NCI-H748 treated with DMSO at 0.1 percent for 48 hours (cell line): ENCODE measurements at places on chromosomes 7 and 10.

DNA sequence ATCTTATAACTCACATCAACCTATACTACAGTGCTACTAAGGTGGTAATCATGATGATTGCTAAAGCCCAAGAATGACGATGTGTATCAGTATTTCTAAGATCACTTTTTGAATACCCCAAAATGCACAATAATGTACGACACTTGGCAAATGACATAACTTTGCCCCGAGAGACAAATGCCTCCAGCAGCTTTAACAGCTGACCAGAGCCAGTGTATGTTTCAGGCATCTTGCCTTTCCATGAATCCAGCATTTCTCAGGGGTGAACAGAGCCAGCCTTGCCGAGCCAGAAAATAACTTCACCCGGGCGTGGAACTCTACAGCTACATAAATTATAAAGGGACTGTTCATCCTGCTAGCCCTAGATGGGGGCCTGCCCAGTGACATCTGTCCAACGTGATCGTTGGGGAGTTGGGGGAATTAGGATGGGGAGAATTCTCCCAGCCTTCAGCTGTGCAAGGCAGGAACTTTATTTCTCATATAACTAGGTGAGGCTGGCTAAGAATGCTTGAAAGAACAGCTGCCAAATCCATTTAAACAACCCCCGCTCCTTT lies 1.8 kb downstream of the IGFBP3 start:
- DNase-seq, result no peak

- DNase-seq, result no peak
These were observed 179.3 kb upstream of the CSTF2T start for GRCh38 chr10:51878695-51879094.

DNA sequence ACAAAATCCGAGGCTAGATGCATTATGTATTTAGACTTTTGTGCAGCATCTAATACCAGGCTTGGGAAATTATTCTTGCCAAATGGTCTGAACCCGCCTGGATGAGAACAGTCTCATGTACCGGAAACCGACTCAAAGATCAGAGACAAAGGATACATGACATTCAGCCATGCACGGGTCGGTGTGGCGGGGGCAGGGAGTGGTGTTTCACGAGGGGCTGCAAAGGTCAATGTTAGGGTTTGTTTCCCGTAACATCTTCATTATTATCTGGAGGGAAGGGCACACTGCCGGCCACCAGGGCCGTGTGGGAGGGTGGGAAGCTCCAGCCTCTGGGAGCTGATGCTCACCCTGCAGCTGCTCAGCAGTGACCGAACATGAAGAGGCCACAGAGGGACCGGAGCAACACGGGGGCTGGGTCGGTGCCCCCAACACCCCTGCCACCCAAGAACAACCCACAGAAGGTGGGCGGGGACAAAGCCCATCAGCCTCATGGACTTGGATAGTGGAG lies 23.1 kb downstream of the CNPY1 start:
- DNase-seq, result no peak

- DNase-seq, result no peak
These were observed 57.1 kb downstream of the AMPH start for GRCh38 chr7:38574086-38574485.

DNA sequence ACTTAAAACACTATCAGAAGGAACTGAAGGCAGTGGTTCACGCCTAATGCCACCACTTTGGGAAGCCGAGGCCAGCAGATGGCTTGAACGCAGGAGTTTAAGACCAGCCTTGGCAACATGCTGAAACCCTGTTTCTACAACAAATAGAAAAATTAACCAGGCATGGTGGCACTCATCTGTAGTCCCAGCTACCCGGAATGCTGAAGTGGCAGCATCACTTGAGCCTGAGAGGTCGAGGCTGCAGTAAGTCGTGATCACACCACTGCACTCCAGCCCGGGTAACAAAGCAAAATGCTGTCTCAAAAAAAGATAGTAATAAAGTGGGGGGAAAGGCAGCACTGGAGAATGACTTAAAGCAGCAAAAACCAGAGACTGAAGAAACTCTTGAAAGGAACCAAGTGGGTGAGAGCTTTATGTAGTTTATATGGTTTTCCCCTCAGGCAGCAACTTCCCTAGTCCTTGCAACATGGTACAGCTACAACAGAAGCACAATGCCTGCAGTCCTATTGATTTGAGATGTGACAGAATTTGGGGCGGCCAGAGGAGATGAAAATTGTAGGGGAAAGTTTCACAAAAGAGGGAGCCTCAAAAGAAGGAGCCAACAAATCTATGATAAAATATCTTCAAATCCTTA lies 38.1 kb downstream of the GDI2 start:
- no peak for DNase-seq

GRCh38 chr10:130810856-130811255 lies 500.7 kb downstream of the TCERG1L start:
- DNase-seq, result no peak

DNA sequence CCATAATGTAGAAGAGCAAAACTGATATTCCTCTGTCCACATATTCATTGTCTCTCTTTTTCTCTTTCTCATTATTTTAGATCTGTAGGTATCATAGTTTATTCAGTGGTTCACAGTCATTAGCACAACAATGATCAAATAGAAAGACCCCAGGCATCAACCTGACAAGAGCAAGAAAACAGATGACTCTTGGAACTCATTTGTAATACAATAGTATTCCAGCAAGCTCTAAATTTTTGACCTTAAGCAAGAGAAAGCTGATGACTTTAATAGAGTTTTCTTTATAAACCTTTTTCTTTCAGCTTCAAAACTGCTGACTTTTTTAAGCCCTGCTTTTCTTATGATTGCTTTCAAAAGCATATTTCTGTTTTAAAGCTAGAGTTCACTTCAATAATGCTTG lies 507.5 kb upstream of the SORCS1 start:
- no peak for DNase-seq

GRCh38 chr7:91288208-91288824 lies 24.1 kb downstream of the FZD1 start:
- DNase-seq, result no peak

DNA sequence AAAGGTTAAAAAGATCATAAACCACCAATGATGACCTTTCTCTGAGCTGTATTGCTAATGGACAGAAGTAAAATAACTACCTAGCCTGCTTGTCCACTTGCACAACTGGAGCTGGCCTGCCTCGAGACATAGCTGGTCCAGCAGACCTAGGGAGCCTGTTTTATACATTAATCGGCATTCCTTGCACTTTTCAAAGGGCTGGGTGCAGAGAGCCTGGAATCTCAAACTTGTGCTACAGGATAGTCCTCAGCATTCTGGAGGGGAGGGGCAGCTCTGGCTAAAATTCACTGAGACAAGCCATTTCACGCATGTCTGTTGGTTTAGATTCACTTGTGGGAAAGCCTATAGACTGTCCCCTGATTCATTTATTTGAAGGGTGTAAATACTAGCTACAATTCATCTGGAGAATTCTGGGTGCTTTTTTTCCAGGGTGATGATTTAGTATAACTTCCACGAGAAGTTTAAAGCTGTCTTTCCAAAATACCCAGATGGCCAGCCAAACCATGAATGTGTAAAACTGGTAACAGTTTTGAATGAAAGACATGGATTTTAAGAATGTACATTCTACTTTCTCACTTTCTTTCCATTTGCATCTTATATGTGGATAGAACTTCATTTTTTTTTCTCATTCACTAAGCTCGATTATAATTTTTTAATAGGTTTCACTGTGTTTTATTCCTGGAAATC lies 389.4 kb downstream of the KCNMA1 start:
- no peak for DNase-seq

- no peak for DNase-seq
These were observed 145.6 kb downstream of the PFKFB3 start for GRCh38 chr10:6348096-6348874.

GRCh38 chr7:106583100-106583499 lies 77.9 kb downstream of the CCDC71L start:
- no peak for DNase-seq

DNA sequence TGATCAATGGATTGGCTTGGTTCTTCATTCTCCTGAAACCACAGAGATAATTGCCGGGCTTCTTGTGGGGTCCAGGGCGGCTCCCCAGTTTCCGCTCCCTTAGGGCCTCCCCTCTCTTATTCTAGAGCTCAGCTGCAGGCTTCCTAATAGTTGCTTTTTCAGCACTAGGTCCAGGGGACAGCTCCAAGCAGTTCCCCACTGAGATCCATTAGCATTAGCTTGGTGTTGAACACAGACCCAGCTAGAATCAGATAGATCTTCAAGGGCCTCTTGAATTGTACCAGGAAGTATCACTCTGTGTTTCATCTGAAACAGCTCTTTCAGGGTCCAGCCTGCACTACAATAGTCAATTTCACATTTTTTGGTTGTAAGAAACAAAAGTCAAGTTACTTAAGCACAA lies 238.7 kb downstream of the SEC23IP start:
- no peak for DNase-seq

GRCh38 chr7:70630440-70630817 lies 501.5 kb upstream of the GALNT17 start:
- no peak for DNase-seq

DNA sequence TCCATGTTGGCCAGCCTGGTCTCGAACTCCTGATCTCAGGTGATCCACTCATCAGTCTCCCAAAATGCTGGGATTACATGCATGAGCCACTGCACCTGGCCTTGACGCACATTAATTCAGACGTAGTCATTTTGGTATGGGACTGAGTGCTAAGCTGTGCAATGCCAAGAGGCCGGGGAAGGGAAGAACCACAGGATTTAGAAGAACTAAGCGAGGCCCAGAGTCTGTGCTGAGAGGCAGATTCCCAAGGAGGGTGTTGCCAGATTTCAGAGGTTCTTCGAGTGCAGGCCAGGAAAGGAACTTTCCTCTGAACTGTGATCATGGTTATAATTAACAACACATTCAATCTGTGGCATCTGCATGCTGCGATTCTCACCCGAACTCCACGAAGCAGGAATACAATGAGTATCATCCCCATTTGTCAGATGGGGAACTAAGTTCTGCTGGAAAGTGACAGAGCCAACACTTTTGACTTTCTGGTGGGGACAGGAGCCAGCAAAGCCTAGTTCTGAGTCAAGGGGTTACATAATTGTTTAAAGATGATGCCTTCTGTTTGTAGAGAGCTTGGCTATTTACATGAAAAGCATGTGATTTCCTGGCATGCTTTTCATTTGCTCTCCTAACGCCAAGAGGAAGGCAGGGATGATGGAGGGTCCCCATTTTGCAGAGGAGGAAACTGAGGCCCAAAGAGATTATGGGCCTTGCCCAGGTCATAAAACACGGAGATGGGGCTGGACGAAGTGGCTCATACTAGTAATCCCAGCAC lies 6.2 kb upstream of the ZAN start:
- no peak for DNase-seq

DNA sequence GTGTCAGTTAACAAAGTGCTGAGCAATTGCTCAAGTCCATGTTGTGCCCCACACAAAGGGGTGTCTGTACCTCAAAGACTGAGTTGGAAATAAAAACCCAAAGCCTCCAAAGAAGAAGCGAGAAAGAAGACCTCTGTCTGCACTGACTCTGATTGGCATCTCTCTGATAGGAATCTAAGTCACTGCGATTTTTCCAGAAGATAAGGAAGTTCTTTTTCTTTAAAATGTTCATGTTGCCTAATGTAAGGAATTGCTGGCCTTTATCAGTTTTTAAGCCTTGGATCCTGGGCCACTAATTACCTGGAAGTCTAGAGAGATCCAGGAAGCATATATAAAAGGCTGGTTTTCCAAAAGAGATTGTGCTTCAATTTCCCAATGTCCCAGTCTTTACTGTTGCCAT lies 24.1 kb upstream of the MET start:
- DNase-seq, result no peak

DNA sequence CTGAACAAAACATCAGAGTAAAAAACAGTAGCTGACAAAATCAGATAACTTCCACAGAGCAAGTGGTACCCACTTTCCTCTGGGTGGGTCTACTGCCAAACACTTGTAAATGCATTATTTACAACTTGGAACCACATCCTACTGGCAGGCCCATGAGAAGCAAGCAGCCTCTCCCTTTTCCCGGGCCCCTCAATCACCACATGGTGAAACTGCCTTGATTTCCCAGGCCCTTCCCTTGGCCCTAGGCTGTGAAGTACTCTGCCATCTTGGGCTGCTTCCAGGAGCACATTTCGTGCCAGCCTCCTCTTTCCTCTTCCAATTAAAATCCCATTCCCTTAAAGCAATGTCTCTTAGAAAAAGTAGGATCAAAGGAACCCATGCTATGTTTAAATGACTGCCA lies 71.4 kb downstream of the CUZD1 start:
- no peak for DNase-seq

GRCh38 chr10:9209105-9209798 lies 1154.8 kb downstream of the GATA3 start:
- no peak for DNase-seq

- no peak for DNase-seq
These were observed 1.3 kb upstream of the HIP1 start for GRCh38 chr7:75739796-75740672.

GRCh38 chr10:124173298-124173900 lies 80.0 kb upstream of the CHST15 start:
- DNase-seq, result no peak

DNA sequence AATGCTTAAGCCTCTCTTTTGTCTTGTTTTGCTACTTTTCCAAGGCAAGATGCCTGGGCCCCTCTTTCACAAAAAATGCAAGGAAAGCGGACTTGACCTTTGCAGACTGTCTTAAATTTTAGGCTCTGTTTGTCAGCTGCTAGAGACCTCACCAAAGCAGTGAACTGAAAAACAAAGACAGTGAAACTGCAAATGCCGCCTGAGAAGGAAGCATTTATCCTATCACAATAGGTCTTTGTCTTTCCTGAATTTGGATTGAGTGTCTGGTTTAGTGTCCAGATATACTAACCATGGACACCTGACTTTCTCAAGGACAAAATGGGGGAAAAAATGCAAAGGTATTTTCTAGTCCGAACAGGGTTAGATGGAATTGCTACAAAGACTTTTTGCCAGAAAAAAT lies 256.9 kb downstream of the INHBA start:
- no peak for DNase-seq

DNA sequence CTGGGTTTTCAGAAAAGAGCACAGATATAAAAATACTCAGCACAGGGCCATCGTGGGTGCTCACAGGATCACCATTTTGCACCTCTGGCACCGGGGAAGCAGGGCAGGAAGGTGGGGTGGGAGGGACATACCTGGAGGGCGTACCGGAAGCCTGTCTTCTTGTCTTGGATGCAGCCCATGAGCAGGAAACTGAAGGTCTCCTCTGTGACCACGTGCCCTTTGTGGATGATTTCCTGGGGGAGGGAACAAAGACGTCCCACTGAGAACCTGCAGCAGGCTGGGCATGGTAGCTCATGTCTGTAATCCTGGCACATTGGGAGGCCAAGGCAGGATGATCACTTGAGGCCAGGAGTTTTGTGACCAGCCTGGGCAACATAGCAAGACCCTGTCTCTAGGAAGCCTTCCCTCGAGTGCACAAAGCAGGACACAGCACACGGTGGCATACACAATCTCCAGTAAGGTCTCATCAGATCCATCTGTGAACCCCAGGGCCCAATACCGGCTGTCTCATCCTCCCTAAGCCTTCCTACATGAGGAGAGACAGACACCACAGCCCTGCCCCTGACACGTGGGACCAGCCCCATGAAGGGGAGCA lies 9.5 kb downstream of the PTCD1 start:
- DNase-seq, result no peak

GRCh38 chr10:9554321-9554720 lies 1463.4 kb upstream of the CELF2 start:
- no peak for DNase-seq

- DNase-seq, result no peak
These were observed 35.3 kb downstream of the NET1 start for GRCh38 chr10:5447611-5448071.

GRCh38 chr7:88835147-88835728 lies 39.7 kb upstream of the TEX47 start:
- DNase-seq, result peak; percentile 38
